ENCODE measurements at places on chromosomes 13 and 19.

- no peak for DNase-seq
Observed at GRCh38 chr19:46932346-46932745, 71.5 kb downstream of the ARHGAP35 start.

- no peak for DNase-seq
Observed at GRCh38 chr19:28543244-28543776, 669.6 kb downstream of the UQCRFS1 start.

- DNase-seq = no peak
Observed at GRCh38 chr19:46845959-46846459, 4.6 kb downstream of the AP2S1 start.

DNA sequence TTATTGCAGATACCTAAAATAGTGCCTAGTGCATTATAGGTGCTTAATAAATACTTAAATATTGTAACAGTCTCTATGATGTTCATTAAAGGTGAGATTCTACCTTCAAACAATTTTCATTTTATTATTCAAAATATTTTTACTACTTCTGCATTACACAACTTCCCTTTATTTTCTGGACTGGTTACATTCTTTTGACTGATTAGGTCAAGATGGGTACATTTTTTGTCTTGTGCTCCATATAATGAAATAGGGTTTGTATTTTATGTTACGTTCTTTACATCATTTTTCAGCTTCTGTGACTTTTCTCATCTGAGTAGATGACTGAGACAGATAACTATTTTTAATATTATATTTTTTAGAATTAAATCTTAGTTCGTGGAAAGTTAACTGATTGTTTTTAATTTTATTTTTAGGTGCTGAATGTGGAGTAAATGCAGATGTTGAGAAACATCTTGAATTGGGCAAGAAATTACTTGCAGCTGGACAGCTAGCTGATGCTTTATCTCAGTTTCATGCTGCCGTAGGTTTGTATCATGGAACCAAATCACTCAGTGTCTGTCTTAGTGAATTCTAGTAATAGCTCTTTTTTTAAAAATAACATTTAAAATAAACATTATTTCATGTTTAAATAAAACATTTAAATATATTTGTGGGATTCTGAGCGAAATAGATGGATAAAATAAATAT lies 32.0 kb downstream of the DNAJC3 start:
- DNase-seq = no peak

- DNase-seq = no peak
Observed at GRCh38 chr19:50906217-50906616, 5.0 kb downstream of the KLK4 start.

DNA sequence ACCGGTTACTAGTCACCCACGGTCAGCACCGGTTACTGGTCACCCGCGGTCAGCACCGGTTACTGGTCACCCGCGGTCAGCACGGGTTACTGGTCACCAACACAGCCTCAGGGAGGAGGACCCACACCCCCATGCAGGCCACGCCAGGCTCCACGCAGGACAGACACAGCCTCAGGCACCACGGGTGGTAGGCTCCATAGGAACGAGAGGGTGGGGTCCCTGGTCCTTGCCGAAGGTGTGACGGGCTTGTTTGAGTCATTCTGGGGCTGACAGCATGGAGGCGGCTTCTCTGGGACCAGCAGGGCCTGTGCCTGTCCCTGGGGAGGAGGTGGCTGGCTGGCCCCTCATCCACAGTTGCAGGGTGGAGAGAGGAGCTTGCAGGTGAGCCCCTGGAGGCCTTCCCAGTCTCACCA lies 122.8 kb upstream of the SOX1 start:
- DNase-seq = no peak

- no peak for DNase-seq
Observed at GRCh38 chr19:5789886-5790558, 941 bp downstream of the DUS3L start.
